Stimulated activated CD8-positive, alpha-beta memory T cell treated with anti-CD3 and anti-CD28 coated beads, Interleukin-4, amount 100 ng/mL, for 4 hours (primary cell): ENCODE measurements at places on chromosomes 6 and 20.

DNA sequence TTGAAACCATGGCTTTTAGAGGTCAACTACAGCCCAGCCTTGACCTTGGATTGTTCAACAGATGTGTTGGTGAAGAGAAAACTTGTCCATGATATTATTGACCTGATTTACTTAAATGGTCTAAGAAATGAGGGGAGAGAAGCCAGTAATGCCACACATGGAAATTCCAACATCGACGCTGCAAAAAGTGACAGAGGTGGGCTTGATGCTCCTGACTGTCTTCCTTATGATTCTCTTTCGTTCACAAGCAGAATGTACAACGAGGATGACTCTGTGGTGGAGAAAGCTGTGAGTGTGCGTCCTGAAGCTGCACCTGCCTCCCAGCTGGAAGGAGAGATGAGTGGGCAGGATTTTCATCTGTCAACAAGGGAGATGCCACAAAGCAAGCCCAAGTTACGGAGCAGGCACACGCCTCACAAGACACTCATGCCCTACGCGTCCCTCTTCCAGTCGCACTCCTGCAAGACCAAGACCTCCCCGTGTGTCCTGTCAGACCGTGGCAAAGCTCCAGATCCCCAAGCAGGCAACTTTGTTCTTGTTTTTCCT, 16.2 kb downstream of the TTLL2 start:
- DNase-seq: no peak

- no peak for DNase-seq
These were observed 96.7 kb downstream of the HDGFL1 start for GRCh38 chr6:22666021-22666420.

- DNase-seq: no peak
These were observed 1.3 kb upstream of the NDUFAF4 start for GRCh38 chr6:96899019-96899418.

DNA sequence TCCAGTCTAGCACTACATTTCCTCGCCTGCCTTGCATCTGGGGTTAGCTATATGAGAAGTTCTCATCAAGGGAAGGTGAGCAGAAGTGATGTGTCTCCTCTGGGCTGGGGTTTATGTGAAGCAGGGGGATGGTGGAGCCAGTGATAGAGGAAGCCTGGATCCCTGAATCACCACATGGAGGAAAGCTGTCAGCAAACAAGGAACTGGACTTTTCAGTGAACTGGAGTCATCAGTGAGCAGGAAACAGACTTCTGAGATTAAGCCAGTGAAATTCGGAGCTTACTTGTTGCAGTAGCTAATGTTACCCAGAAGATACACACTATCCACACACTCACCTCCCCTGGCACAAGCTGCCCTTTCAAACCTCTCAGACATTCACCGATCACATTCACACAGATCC, 13.4 kb upstream of the TOX2 start:
- no peak for DNase-seq

DNA sequence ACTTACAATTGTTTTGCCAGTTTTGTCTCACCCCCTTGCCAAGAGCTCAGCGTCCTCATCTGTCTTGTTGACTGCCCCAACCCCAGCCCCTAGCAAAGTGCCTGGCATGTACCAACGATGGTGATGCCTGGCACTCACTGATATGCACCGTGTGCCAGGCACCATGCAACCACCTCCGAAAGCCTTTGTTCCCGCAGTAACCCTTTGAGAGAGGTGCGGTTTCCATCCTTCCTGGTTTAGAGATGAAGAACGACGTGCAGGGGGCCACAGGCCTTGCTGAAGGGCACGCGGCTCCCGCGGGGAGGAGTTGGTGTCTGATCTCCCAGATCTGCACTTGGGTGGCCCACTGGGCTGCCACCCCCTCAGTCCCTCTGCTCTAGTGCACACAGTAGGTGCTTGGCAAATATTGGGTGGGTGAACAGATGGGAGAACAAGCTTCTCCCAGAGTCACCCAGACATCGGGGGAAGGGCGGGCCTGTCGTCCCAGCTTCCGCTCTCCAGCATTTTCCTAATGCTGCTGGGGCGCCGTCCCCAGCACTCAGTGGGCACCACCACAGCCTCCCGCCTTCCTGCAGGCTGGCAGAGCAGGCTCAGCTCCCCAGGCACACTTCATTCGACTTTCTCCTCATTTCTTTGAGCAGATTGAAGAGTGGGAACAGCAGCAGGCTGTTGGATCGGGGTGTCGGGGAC, 35.3 kb downstream of the DLGAP4 start:
- DNase-seq: no peak

DNA sequence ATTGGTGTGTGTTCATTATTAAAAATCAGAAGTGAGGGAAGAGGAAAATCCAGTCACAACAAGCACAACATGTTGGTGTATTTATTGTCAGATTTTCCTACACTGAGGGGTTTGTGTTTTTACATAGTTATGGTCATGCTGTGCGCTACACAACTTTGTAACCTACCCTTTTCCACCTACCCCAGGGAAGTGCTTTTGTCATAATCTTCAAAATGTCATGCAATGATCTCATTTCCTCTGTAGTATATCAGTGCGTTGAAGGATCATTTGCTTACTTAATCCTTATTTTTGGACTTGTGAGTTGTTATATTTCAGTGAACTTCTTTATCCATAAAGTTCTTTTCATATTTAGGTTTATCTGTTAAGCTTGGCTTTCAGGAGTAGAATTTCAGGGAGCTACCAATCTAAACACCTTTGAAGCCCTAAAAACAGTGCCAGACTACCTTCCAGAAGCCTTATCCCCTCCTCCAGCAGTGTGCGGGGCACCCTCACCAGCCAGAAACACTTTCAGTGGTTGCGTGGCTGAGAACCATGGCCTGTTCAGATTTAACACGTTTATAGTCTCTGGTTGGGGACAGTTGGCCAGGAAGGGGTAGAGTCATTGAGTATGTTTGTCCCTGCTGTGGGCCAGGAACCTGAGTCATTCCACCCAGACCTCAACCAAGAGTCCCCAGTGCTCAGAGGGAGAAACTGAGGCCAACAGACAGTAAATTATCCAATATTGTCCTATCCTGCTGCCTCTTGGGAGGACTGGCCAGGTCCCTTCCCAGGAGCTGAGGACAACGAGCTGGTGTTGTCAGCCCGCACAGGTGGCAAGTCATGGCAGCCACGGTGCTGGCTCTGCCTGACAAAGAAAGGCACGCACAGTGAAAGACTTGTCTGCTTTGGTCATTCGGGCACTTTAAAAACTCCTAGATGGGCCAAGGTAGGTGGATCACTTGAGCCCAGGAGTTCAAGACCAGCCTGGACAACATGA, 40.3 kb downstream of the STK35 start:
- no peak for DNase-seq

- DNase-seq: no peak
These were observed 222.3 kb downstream of the UBE3D start for GRCh38 chr6:82843291-82843885.

DNA sequence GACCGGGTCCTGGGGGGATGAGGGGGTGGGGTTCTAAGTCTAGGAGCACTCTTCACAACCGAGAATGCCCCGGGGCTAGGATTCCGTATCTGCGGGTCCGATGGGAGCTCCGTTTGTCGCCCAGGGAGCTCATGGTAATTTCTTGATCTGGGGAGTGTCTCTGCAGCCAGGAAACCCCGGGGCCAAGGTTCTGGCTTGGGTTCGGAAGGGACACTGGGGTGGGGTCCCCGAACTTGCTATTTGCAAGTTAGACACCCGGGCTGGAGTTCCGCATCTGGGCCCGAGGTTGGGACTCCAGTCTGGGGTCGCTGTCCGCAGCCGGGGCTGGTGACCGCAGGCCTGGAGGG, 397 bp downstream of the PEDS1 start:
- no peak for DNase-seq

DNA sequence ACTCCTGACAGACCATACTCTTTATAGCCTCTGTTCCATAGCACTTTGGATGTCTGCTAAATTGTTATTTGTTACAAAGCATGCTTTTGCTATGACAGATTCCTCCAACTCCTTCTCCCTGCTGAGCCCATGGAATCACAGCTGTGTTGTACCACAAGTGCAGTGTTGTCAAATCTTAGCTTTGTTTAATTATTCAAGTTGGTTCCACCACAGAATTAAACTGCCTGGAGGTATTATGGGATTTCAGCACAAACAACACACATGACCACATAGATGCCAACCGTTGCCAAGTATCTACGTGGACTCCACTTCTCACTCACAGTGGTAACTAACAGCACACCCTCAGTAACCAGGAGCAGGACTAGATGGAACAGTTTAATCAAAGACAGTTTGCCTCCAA, 32.7 kb upstream of the MARCKS start:
- no peak for DNase-seq

DNA sequence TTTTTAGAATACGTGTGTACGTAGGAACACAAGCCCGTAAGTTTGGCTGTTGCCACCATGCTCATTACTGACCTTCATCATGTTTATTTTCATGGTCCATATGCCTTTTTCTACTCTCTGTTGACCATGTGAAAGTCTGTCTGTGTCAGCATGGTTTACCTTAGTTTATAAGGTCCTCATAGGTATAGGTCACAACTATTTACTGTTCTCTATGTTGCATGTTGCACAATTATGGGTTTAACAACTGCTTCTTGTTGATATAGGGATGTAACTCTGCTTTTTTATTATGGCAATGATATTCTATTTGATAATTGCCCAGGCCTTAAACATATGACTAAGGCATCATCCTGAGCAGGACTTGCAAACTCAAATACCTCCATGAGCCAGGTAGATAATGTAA, 13.4 kb upstream of the RANBP9 start:
- DNase-seq: no peak

DNA sequence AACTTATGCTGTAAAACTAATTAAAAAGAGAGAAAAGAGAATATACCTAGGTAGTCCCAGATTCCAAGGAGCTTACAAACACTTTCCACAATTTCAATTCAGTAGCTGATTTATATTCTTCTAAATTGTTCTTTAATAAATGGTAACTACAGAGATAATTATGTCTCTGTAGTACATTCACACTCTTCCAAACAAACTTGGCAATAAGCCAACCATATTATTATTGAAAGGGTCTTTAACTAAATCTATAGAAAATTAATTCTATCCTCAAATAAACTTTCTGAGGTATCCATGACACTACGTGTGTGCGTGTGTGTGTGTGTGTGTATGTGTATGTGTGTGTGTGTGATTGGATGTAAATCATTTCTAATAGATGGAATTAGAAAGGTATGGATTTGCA, 217.4 kb upstream of the EYS start:
- DNase-seq: no peak

DNA sequence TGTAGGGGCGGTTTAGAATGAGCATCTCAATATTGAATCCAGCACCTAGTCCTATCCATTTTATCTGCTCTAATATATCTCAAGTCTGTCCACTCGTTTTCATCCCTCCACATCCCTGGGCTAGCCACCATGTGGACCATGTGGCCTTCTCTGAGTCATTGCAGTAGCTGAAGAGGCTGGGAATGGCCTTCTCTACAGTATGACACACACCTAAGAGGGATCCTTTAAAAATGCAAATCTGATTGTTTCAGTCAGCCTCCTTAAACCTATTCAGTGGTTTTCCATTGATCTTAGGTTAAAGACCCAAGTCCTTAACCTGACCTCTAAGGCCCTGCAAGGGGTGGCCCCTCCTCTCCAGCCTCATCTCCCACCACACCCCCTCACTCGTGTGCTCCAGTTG, 9.4 kb downstream of the RING1 start:
- no peak for DNase-seq

- no peak for DNase-seq
These were observed 159.6 kb upstream of the FLRT3 start for GRCh38 chr20:14497004-14497403.

DNA sequence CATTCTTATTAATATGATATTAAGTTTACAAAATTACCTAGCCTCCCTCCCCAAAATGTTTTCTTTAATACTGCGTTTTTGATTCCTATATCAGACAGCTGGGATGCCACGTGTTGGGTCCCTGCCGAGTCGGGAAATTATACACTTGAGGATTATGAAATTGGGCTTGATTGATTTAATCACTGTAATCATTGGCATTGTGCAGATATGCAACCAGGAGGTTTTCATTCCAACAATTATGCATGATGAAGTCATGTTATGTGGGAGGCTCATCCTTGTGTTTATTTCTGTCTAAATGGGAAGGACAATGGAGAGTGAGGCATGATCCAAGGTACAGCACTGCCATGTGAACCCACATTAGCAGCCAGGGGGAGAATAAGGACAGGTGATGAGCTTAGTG, 30.6 kb upstream of the RIPOR2 start:
- no peak for DNase-seq

DNA sequence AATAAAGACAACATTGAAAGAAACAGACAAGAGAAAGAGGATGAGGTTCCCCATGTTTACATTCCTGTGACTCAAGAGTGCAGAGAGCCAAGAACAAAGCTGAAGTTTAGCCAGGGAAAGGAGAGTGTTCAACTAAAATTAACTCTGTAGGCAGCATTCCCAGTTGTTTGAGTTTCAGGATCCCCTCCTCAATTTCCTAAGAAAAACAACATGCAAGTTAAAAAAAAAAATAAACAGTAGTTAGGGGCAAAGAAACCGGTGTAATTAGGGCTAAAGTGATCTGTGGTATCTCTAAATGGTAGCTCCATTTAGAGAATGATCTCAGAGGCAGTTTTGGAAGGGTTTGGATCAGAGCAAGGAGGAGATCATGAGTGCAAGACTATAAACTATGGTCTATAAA, 30.9 kb upstream of the RAB23 start:
- no peak for DNase-seq

DNA sequence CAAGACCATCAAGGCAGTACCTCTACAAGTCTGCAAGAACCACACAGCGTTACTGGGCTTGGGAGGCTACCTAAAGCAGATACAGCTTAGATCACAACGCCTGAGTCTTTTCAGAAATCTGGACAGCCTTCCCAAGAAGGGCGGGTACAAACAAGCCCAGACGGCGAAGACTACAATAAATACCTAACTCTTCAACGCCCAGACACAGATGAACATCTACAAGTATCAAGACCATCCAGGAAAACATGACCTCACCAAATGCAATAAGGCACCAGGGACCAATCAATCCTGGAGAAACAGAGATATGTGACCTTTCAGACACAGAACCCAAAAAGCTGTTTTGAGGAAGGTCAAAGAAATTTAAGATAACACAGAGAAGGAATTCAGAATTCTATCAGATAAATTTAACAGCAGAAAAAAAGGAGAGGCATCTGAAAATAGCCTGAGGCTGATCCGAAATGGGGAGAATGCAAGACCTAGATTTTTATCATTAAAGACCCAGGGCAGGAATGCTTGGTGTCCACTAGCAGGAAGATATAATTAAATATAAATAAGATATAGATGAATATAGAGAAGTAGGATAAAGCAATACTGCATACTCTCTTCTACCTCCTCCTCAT, 131.7 kb upstream of the COL21A1 start:
- DNase-seq: no peak

- no peak for DNase-seq
These were observed 93.7 kb upstream of the CD83 start for GRCh38 chr6:14023855-14024254.

GRCh38 chr6:81589465-81590313, 162.8 kb downstream of the TENT5A start:
- DNase-seq: no peak

DNA sequence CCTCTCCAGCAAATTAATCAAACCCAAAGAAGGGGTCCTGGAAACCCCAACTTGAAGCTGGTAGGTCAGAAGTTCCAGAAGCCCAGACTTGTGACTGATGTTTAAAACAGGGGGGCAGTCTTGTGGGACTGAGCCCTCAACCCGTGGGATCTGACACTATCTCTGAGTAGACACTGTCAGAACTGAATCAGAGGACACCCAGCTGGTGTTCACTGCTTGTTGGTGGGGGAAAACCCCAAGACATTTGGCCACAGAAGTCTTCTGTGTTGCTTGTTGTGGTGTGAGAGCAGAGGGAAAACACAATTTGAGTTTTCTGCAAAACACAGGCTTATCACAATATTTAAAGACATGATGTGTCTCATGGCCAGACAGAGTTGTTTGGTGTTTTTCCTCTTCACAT, 29.9 kb downstream of the KIF13A start:
- DNase-seq: no peak

GRCh38 chr6:109236115-109237076, 141.1 kb downstream of the CEP57L1 start:
- DNase-seq: no peak
